ENCODE measurements at places on chromosomes 11 and 22.

- DNase-seq: no peak
These were observed 968 bp upstream of the TMEM109 start for GRCh38 chr11:60912851-60913528.

DNA sequence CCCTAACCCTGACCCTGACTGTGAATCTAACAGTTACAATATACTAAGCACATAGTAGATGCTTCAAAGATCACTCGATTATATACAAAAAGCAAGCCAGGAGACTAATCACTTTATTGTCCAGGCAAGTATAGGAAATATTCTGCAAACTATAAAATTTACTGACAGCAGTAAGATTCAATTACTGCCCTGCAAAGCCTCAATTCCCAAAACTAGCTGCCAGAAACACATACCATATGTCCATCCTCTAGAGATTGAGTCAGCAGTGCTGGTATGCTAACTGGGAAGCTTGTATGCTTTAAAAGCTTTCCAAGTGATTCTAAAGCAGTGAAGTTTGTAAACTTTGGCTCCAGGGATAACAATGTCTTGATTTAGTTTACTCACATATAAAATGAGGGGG lies 26.1 kb downstream of the CSTF3 start:
- DNase-seq: no peak

- no peak for DNase-seq
These were observed 8.1 kb downstream of the SCN2B start for GRCh38 chr11:118168316-118168715.

DNA sequence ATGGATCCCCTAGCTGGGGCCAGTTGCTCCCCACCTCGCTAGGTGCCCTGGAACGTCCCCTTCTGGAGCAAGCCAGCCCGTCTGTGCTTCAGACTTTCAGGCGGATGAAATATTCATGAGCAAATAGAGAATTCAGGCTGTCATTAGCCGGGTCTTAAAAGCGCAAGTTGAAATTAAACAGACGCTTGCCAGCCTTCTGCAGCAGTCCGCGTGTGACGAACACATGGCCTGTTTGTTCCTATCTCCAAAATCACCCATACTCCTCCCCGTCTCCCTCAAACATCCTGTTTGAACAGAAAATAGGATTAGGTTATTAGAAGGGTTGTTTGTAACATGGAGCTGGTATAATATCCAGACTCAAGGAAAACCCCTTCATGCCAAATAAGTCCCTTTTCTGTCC lies 38.7 kb downstream of the MYO18B start:
- DNase-seq: no peak

DNA sequence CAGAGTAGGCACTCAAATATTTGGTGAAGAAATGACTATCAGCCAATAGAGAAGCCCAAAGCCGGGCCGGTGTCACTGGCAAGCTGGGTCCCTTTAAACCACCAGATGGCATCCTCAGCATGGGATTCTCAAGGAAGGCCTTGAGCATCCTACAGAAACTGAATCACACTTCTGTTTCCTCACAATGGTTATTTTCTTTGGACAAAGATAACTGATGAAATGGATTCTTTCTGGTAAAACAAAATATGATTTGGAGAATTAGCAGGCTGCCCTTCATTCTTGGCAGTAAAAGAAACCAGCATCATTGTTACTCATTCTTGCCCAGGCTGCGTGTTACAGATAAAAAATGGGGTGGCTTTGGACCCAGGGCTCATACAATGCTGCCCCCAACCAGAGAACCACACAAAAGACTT lies 30.3 kb upstream of the ASPHD2 start:
- DNase-seq: peak; percentile 33

DNA sequence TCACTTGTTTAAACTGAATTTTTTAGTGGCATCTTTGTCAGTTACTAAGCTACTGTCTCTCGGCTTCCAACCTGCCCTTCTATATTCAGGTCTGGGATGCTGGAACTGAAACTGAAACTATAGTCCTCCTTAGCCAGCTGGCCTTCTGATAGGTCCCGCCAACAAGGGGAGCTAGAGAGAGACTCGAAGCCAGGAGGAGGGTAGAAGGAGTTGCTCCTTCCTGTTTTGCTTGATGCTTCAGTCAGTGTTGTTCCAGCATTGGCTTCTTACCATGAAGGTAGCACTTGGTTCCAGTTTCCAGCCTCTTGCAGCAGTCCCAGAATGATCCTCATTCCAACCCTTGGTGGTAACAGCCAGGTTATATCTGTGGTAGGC lies 32.9 kb upstream of the HORMAD2 start:
- DNase-seq: no peak

DNA sequence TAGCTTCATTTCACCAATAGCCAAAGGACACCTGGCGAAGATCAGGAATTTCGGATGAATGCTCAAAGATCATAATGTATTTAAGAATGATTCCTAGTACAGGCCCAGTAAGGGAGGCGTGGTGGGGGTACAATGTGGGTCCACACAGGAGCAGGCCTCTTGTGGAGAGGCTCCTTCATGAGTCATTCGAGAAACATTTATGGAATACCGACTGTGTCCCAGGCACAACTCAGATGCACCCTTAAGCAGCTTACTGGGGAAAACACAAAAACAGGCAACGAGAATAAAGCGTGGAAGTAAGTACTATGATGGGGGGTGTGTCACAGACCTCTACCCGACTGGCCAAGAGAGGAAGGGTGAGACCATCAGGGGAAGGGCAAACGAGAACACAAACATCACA lies 44.5 kb downstream of the SMCO4 start:
- no peak for DNase-seq

DNA sequence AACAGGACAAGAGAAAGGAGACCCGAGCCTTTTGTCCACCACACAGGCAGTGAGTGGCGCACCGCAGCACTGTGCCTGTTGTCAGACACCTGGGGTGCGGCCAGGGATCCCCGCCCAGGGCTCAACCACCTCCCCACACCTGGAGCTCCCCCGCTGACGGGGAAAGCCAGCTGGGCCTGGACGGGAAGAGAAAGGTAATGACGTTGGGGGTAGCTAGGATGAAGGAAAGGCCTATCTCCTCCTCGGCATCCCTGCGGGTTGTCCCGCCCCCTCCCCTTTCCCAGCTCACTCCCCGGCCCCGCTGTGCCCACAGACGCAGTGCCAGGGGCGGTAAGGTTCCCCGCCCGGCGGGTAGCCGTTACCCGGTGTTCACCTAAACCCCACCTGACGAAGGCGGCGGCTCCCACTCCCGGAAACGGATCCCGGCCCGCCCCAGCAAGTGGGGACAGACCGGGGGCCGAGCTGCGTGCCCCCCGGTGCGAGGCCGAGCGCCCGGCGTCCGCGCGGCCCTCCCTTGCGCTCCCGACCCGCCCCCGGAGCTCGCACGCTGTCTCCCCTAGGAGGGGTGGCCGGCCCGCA lies 495 bp downstream of the HYOU1 start:
- no peak for DNase-seq

GRCh38 chr11:97157221-97157740 lies 767.5 kb downstream of the JRKL start:
- DNase-seq: no peak

- no peak for DNase-seq
These were observed 39.7 kb upstream of the ACCSL start for GRCh38 chr11:44008088-44008501.
